ENCODE measurements at places on chromosomes 2 and 18. TPM values are rescaled to one million over a fixed set of nuclear protein-coding genes. Genes with fewer than 3 reads are reported as not detected.

DNA sequence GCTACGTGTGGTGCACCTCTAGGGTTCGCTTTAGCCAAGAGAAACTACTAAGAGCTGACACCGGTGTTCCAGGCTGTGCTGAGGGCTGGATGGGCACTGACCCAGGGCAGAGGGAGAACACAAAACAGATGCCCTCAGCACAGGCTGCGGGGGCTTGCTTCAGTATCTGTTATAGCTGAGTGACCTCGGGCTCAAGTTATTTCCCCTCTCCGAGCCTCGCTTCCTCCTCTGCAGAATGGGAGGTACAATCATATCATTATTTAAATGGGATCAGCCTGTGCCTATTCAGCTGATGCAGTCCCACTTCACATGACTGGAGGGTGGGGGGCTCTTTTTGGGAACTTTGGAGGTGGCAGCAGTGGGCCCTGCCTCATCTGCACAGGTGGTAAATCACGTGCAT is 156.1 kb upstream of the APCDD1 start:
- no peak overlapping the region for H3K4me3 ChIP-seq
- H3K36me3 ChIP-seq, result no peaks in the 10 kb centered on the region
- H3K4me1 ChIP-seq, result peaks cover 31% of the 10 kb centered on the region
- no peak for DNase-seq

SUCLG1 gene
- total RNA-seq, result 51.8 TPM

DNA sequence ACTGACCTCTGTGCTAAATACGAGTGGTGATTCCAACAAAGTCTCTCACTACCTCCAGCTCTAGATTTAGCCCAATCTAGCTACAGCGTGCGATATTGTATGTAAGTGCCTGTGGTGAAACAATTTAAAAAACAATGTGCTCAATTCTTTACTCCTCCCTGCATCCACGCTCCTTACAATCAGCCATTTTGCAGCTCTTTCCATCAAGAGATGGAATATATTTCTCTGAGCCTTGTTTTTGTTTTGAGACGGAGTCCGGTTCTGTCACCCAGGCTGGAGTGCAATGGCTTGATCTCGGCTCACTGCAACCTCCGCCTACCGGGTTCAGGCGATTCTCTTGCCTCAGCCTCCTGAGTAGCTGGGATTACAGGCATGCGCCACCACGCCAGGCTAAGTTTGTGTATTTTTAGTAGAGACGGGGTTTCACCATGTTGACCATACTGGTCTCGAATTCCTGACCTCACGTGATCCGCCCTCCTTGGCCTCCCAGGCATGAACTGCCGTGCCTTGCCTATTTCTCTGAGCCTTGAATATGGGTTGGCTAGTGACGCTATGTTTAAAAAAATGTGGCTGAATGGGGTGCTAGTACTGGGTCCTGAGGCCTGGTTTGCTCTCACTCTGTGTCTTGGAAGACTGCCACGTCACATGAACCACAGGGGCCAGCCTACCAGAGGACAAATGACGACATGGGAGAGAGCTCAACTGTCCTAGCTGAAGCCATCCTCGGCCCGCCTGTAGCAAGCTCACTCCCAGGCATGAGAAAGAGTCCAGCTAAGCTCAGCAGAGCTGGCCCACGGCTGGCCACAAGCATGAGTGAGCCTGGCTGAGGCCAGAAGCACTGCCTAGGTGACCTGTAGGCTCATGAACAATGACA is 14.8 kb downstream of the WDFY1 start:
- H3K4me1 ChIP-seq, result peaks cover 36% of the 10 kb centered on the region
- H3K27me3 ChIP-seq, result no peaks in the 10 kb centered on the region
- H3K36me3 ChIP-seq, result peaks cover 2% of the 10 kb centered on the region
- no peak for DNase-seq
- H3K27ac ChIP-seq, result peak overlapping the region; percentile 31

DNA sequence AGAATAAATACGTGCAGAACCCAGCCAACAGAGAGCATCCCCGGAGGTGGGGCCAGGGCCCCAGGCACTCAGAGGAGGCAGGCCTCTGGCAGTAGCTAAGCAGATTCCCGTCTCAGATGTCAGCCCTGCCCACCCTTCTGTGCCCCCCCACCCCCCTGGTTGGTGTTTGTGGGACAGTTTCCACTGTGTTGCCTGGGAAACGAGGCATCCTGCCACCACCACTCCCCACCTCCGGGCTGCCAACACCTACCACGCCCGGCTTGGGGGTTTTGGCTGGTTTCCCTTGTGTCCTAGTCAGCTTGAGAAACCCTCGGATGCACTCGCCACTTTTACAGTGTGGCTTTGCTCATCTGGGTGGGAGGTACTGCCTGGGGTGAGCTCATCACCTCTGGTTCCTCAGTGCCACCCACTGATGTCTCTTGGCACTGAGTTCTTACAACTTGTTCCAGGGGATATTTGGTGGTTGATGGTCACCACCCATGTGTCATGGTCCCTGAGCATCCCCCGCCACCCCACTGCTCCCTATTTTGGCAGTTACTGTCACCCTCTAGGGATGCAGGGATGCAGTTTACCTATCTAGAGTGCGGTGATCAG is 72.4 kb upstream of the YWHAQ start:
- H3K27ac ChIP-seq, result peak overlapping the region; percentile 69
- H3K36me3 ChIP-seq, result no peaks in the 10 kb centered on the region
- peaks cover 22% of the 10 kb centered on the region for H3K4me1 ChIP-seq
- DNase-seq, result peak; percentile 88
- no peaks in the 10 kb centered on the region for H3K27me3 ChIP-seq

- no peaks in the 10 kb centered on the region for H3K36me3 ChIP-seq
- H3K4me3 ChIP-seq, result no peak overlapping the region
- peaks cover under 1% of the 10 kb centered on the region for H3K4me1 ChIP-seq
- no peak overlapping the region for H3K27ac ChIP-seq
- no peak for DNase-seq
- H3K27me3 ChIP-seq, result no peaks in the 10 kb centered on the region
These were observed 201.7 kb upstream of the HS6ST1 start for GRCh38 chr2:128520340-128520739.

GRCh38 chr18:12154361-12154760 is 60.7 kb downstream of the ANKRD62 start:
- DNase-seq, result no peak
- H3K4me1 ChIP-seq, result peaks cover 27% of the 10 kb centered on the region
- no peak overlapping the region for H3K27ac ChIP-seq
- H3K36me3 ChIP-seq, result peaks cover 4% of the 10 kb centered on the region

SLC9A2 gene
- not detected for total RNA-seq

- H3K27me3 ChIP-seq, result peaks cover 10% of the 10 kb centered on the region
- no peaks in the 10 kb centered on the region for H3K4me1 ChIP-seq
- no peak for DNase-seq
- no peak overlapping the region for H3K27ac ChIP-seq
- no peaks in the 10 kb centered on the region for H3K36me3 ChIP-seq
- no peak overlapping the region for H3K4me3 ChIP-seq
These were observed 23.6 kb upstream of the EMILIN2 start for GRCh38 chr18:2823202-2823601.

NT5C1B gene
- total RNA-seq, result not detected

DNA sequence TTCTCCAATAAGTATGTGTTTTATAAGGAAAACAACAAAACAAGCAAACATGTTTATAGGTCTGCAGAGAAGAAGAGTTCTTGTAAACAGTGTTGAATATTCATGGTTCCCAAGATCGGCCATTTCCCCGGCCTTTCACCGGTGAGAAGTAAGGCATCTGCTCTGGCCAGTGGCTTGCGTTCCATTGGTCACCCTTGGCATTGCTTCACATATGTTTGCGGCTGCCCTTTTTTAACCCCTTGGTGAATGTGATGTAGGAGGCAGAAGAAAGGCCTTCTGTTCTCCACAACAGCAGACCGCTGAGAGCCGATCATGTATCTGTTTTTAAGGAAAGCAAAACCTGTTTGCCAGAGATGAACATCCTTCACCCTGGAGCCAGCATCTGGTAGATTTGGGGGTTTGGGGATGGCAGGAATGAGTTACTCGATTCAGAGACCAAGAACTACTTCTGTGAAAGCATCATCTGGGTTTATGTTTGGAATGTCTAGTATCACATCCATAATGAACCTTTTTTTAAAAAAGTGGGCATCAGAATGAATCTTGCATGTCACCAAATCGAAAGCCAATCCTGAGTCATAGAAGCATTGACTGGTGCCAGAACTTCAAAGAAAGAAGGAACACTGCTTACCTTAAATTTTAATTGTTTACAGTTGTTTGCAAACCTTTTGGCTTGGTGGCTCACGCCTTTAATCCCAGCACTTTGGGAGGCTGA is 112.3 kb downstream of the AGAP1 start:
- no peaks in the 10 kb centered on the region for H3K27me3 ChIP-seq
- H3K27ac ChIP-seq, result peak overlapping the region; percentile 93
- no peaks in the 10 kb centered on the region for H3K36me3 ChIP-seq
- H3K4me3 ChIP-seq, result peak overlapping the region; percentile 53
- DNase-seq, result no peak
- peaks cover 46% of the 10 kb centered on the region for H3K4me1 ChIP-seq

MBD2 gene
- 58.3 TPM for total RNA-seq

GRCh38 chr2:20584045-20584398 is 66.9 kb downstream of the HS1BP3 start:
- H3K27me3 ChIP-seq, result no peaks in the 10 kb centered on the region
- no peak for DNase-seq
- H3K36me3 ChIP-seq, result no peaks in the 10 kb centered on the region

DNA sequence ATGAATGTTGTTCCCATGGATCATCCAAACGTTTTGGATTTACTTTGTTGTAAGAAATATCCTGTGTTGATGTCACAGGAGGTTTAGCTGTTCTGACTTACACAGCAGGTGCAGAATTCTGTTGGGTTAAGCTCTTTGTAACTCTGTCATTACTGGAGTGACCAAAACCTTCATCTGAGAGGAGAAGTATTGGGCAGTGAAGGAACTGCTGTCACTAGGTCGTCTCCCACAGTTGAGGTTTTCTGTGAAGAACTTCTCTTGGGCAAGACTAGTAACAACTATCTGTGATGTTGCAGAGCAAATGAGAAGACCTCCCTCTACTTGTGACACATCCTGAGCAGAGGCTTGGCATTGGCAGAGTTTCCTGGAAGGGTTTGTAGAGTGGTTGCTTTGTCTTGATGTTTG is 2.9 kb downstream of the SPTBN1 start:
- DNase-seq, result no peak
- peak overlapping the region; percentile 2 for H3K27ac ChIP-seq
- no peaks in the 10 kb centered on the region for H3K27me3 ChIP-seq

CNOT11 gene
- 36.8 TPM for total RNA-seq
